ENCODE measurements at places on chromosomes 5 and 9. TPM values are rescaled to one million over a fixed set of nuclear protein-coding genes. Genes with fewer than 3 reads are reported as not detected.

DNA sequence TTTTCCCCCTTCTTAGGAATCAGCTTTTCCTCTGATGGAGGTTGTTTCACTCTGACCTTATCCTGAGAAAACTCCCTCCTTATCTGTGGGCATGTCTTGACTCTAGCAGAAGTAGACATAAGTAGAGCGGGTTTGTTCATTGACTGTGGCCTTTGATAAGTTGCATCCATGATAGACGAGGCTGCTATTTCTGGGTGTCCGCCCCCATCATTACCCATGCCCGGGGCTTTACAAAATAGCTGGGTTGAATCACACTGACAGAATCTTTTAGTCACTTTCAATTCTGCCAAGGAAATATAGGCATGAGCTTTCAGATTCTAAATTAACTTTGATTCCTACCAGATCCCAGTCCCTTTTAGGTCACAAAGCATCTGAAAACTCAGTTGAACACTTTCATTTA is 223.8 kb downstream of the SEC61B start:
- H3K27me3 ChIP-seq = no peaks in the 10 kb centered on the region
- H3K4me1 ChIP-seq = no peaks in the 10 kb centered on the region
- DNase-seq = no peak
- H3K4me3 ChIP-seq = no peak overlapping the region

GRCh38 chr9:4077499-4078102 is 222.3 kb downstream of the GLIS3 start:
- no peaks in the 10 kb centered on the region for H3K27me3 ChIP-seq
- no peak overlapping the region for H3K4me3 ChIP-seq
- H3K4me1 ChIP-seq = peaks cover 7% of the 10 kb centered on the region
- H3K36me3 ChIP-seq = no peaks in the 10 kb centered on the region

- peaks cover 2% of the 10 kb centered on the region for H3K4me1 ChIP-seq
- no peaks in the 10 kb centered on the region for H3K27me3 ChIP-seq
- H3K27ac ChIP-seq = no peak overlapping the region
- DNase-seq = no peak
Observed at GRCh38 chr9:121178676-121179372, 22.8 kb downstream of the RAB14 start.

- H3K4me3 ChIP-seq = no peak overlapping the region
- H3K27ac ChIP-seq = no peak overlapping the region
- H3K4me1 ChIP-seq = no peaks in the 10 kb centered on the region
- no peaks in the 10 kb centered on the region for H3K27me3 ChIP-seq
- H3K36me3 ChIP-seq = no peaks in the 10 kb centered on the region
- peak; percentile 43 for DNase-seq
Observed at GRCh38 chr5:150081541-150082283, 4.6 kb downstream of the CSF1R start.

- no peak for DNase-seq
- peaks cover 22% of the 10 kb centered on the region for H3K4me1 ChIP-seq
- no peak overlapping the region for H3K27ac ChIP-seq
- no peaks in the 10 kb centered on the region for H3K27me3 ChIP-seq
- H3K4me3 ChIP-seq = no peak overlapping the region
- no peaks in the 10 kb centered on the region for H3K36me3 ChIP-seq
Observed at GRCh38 chr9:128042043-128042442, 25.1 kb downstream of the NAIF1 start.

GRCh38 chr5:126777257-126777974 is 480 bp downstream of the LMNB1 start:
- no peaks in the 10 kb centered on the region for H3K36me3 ChIP-seq
- no peaks in the 10 kb centered on the region for H3K27me3 ChIP-seq
- peak; percentile 42 for DNase-seq
- no peaks in the 10 kb centered on the region for H3K4me1 ChIP-seq
- peak overlapping the region; percentile 51 for H3K27ac ChIP-seq
- peak overlapping the region; percentile 75 for H3K4me3 ChIP-seq

MEIKIN gene
- 0.29 TPM for polyA plus RNA-seq

GRCh38 chr5:180338001-180338707 is 15.0 kb downstream of the GFPT2 start:
- H3K27ac ChIP-seq = no peak overlapping the region
- no peak for DNase-seq
- no peak overlapping the region for H3K4me3 ChIP-seq
- H3K27me3 ChIP-seq = no peaks in the 10 kb centered on the region

LCN15 gene
- not detected for polyA plus RNA-seq

DNA sequence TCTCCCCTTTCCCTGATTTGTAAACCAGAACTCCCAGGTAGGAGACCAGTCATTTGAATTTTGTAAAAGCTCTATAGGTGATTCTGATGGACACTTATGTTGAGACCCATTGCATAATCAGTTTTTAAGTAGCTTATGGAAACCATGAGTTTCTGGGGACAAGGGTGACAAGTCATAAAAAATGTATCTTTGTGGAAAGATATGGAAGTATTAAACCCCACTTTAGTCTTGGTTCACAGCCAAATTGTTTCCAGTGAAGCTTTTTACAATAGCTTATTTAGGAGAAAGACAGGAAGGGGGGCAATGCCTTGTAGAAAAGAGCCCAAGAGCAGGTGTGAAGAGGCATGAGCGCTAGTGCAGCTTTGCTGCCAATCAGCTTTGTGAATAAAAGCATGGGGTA is 453 bp upstream of the CCL28 start:
- H3K36me3 ChIP-seq = no peaks in the 10 kb centered on the region
- no peak overlapping the region for H3K4me3 ChIP-seq
- DNase-seq = no peak
- no peaks in the 10 kb centered on the region for H3K27me3 ChIP-seq

DNA sequence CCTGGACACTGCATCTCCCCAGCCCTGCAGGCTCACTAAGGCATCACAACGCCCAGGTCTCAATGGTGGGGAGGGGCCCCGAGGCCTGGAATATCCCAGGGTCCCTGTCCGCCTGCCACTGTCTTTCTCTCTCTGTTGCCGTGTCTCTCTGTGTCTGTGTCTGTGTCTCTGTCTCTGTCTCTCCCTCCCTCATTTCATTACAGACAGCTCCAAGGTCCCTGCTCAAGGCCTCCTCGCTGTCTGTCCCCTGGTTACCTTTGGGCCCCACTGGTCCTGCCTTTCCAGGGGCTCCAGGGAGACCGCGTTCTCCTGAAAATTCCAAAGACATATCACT is 3.2 kb downstream of the FCN1 start:
- no peak for DNase-seq
- no peak overlapping the region for H3K4me3 ChIP-seq
- H3K27me3 ChIP-seq = no peaks in the 10 kb centered on the region
- H3K36me3 ChIP-seq = no peaks in the 10 kb centered on the region

DNA sequence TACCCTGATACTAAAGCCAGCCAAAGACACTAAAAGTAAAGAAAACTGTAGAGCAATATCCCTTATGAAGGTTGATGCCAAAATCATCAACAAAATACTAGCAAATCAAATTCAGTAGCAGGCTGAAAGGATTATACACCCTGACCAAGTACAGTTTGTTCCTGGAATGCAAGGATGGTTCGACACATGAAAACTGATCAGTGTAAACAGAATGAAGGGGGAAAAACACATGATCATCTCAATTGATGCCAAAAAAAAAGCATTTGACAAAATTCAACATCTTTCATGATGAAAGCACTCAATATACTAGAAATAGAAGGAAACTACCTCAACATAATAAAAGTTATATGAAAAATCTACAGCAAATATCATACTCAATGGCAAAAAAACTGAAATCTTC is 43.5 kb upstream of the LRRC14B start:
- no peak for DNase-seq
- H3K27ac ChIP-seq = no peak overlapping the region
- H3K27me3 ChIP-seq = no peaks in the 10 kb centered on the region
- H3K4me3 ChIP-seq = no peak overlapping the region
- H3K36me3 ChIP-seq = no peaks in the 10 kb centered on the region

DOCK8 gene
- 1.4 TPM for polyA plus RNA-seq

DNA sequence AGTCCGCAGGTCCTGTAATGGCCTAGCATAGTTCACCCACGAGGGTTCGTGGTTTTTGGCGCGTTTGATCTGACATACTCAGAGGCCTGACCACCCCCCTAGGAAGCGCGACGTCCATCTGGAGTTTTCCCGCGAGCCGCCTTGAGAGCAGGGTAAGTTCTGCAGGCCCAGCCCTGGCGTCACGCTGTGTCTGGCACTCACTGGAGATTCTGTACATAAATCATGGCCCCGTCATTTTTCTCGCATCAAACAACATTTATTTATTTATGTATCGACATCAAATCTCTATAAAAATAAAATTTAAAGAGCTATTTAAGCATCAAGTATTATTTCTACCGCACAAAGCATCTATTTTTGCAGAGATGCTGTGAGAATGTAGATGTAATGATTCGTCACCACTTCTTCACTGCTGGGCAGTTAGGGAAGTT is 437 bp upstream of the TRIM41 start:
- H3K36me3 ChIP-seq = no peaks in the 10 kb centered on the region
- H3K4me1 ChIP-seq = peaks cover 6% of the 10 kb centered on the region
- no peaks in the 10 kb centered on the region for H3K27me3 ChIP-seq
- peak overlapping the region; percentile 86 for H3K4me3 ChIP-seq

- DNase-seq = no peak
- no peaks in the 10 kb centered on the region for H3K27me3 ChIP-seq
- no peak overlapping the region for H3K4me3 ChIP-seq
- no peaks in the 10 kb centered on the region for H3K36me3 ChIP-seq
- no peak overlapping the region for H3K27ac ChIP-seq
Observed at GRCh38 chr5:31811210-31811609, 172.3 kb downstream of the PDZD2 start.

RNF183 gene
- polyA plus RNA-seq = 0.06 TPM

- no peaks in the 10 kb centered on the region for H3K36me3 ChIP-seq
- DNase-seq = no peak
- H3K4me3 ChIP-seq = no peak overlapping the region
- no peak overlapping the region for H3K27ac ChIP-seq
- no peaks in the 10 kb centered on the region for H3K27me3 ChIP-seq
- H3K4me1 ChIP-seq = no peaks in the 10 kb centered on the region
Observed at GRCh38 chr5:43182421-43182820, 9.6 kb upstream of the NIM1K start.

GRCh38 chr9:72648324-72649126 is 127.1 kb downstream of the TMC1 start:
- DNase-seq = no peak
- H3K4me1 ChIP-seq = no peaks in the 10 kb centered on the region

- H3K27me3 ChIP-seq = no peaks in the 10 kb centered on the region
- no peaks in the 10 kb centered on the region for H3K36me3 ChIP-seq
- H3K27ac ChIP-seq = no peak overlapping the region
- H3K4me1 ChIP-seq = peaks cover 50% of the 10 kb centered on the region
- no peak overlapping the region for H3K4me3 ChIP-seq
Observed at GRCh38 chr9:121738968-121739367, 87.5 kb downstream of the DAB2IP start.

DNA sequence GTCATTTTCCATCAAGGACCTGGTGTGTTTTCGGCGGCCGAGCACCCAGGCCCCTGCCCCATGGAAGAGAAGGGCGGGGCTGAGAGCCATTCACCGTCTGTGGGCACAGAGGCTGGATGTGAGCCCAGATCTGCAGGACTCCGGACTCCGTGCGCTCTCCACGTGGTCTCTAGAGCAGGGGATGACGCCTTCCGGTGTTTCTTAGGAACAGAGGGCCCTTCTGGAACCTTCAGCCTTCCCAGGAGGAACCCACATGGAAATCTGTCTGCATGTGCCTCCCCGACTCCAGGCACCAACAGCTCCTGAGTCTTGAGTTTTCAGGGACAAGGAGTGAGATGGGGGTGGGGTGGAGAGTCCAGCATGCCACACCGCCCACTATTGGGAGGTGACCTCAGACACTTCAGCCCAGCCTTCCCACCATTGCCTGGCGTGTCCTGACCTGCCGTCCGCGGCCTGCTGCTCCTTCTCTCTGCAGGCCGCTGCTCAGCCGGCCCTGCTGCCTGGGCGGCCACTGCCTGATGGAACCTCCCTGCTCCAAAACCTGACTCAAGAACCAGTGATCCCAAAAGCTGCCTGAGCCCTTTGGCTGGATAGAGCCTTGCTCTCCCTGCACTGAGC is 2.4 kb upstream of the RXRA start:
- H3K27me3 ChIP-seq = no peaks in the 10 kb centered on the region
- no peaks in the 10 kb centered on the region for H3K36me3 ChIP-seq
- H3K4me1 ChIP-seq = peaks cover 7% of the 10 kb centered on the region

- H3K36me3 ChIP-seq = no peaks in the 10 kb centered on the region
- H3K4me3 ChIP-seq = no peak overlapping the region
- peaks cover 3% of the 10 kb centered on the region for H3K4me1 ChIP-seq
- H3K27ac ChIP-seq = no peak overlapping the region
- no peak for DNase-seq
- H3K27me3 ChIP-seq = peaks cover 4% of the 10 kb centered on the region
Observed at GRCh38 chr5:80129146-80129545, 94.0 kb downstream of the THBS4 start.

DNA sequence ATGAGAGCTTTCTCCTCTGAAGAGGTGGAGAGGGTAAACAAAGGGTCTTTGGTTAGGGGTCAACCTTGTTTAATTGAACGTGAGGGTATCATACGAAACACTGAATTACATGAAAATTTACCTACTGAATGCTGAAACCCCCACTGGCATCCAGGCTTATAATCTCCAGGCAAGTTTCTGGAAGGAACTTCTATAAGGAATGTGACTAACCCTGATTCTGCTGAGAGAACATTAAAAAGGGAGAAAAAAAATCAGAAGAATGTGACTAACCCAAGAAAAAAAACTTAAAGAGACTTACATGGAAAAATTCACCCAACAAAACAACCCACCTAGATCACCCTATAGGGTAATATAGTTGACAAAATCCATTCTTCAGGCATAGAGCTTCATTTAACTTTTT is 55.5 kb downstream of the APC start:
- DNase-seq = no peak
- H3K27me3 ChIP-seq = no peaks in the 10 kb centered on the region
- H3K4me1 ChIP-seq = no peaks in the 10 kb centered on the region
- no peaks in the 10 kb centered on the region for H3K36me3 ChIP-seq
- no peak overlapping the region for H3K4me3 ChIP-seq
- no peak overlapping the region for H3K27ac ChIP-seq

DNA sequence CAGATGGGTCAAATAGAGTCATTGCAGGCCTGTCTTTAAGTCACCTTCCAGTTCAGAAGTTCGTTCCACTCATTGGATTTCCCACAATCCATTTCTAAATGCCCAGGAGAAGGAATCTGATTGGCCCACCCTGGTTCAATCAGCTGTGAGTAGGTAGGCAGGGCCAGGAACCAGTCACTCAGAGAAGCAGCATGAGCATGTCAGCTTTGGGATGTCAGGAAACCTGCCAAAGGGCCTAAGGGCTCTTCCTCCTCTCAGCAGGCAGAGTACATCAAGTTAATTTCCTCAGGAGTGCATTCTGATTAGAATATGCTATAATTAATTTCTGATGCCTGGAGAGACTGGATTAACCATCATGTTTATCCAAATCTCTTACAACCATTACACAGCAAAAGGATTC is 412.9 kb upstream of the CCNH start:
- no peak overlapping the region for H3K4me3 ChIP-seq
- H3K27me3 ChIP-seq = no peaks in the 10 kb centered on the region
- no peaks in the 10 kb centered on the region for H3K36me3 ChIP-seq
- no peak overlapping the region for H3K27ac ChIP-seq
- DNase-seq = no peak

ADAMTS13 gene
- 0.45 TPM for polyA plus RNA-seq

All from ovary (tissue), 10 donors.